ENCODE measurements at places on chromosomes 13 and 19.

DNA sequence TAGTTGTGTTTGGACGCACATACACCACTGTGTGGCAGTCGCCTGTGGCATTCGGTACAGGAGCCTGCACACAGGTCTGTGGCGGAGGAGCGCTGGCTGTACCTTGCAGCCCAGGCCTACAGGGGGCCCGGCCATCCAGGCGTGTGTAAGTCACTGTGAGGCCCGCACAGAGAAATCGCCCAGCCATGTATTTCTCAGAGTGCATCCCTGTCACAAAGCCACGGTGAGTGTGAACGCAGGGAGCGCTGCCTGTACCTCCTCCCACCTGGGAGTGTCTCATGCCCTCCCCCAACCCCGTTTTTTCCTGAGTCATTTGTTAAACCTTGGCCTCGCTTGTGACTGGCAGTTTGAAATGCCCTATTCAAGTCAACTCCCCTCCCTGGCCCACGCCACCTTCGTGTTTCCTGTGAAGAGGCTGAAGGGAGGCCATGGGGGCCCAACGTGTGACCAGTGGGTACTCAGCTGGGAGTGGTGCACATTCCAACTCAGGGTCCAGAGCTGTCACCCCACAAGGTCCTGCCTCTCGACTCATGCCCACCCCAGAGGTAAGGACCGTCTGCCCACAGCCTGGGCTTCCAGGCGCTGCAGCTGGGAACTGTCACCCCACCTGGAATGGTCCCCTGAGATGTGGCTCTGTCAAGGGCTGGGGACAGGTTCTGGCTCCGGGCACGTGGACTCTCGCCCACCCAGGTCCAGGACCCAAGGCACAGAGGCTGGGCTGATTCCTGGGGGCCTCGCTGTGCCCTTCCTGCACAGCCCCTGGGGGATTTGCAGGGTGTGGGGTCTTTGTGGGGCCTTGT is 11.6 kb upstream of the RASA3 start:
- peak; percentile 74 for DNase-seq

GRCh38 chr13:57507752-57508463 is 123.6 kb upstream of the PCDH17 start:
- no peak for DNase-seq

DNA sequence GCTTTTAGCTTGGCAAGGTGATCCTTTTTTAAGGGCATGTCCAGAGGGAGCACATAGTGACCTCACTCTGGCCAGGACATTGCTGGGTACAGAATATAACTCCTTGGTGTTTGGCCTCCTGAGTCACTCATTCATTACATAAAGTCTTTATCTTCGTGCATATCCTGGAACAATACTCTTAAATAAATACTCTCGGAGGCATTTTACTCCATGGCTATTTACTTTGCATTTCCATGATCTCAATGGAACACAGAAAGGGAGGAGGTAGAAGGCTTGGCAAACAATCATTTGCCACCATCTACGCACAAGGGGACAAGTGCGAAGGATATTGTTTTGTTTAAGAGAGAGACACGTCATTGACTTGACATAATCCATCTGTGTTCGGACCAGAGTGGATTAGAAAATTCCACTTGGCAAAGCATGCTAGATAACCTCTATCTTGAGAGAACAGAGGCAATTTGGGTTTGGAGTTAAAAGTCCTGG is 210.0 kb downstream of the IRS2 start:
- DNase-seq, result no peak

DNA sequence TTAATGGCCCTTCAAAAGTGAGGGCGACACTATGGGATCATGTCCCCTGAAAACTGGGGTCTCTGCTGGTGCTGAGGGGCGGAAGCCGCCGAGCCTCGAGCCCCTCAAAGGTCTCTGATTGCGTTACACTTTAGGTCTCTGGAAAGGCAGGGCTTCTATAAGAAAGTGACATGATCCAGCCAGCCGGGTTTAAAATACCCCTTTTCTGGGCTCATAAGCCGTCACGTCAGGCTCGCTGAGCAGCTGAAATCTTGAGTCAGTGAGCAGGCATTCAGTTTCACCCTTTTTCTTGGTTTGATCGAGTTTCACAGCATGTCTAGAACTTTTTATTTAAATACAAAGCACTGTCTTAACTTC is 600 bp upstream of the HMGB1 start:
- no peak for DNase-seq

GRCh38 chr19:10582091-10582490 is 5.0 kb downstream of the AP1M2 start:
- no peak for DNase-seq

GRCh38 chr13:95970878-95971277 is 82.3 kb downstream of the UGGT2 start:
- no peak for DNase-seq

DNA sequence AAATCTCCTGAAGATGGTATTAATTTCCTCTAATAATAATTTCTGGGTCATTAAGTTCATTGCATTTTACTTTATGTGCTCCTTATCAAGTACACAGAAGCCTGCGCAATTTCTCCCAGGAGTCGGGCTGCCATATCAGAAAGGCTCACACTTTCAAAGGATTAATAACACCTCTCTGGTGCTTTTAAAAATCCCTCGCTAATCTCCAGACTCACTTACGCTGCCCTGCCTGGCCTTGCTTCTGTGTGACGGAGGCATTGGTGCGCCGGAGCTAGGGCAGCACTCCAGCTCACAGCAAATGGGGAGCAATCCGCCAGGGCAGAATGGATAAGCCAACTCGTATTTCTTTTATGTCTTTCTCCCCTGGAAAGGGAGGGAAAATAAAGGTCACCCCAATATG is 300.8 kb downstream of the EFNB2 start:
- no peak for DNase-seq

DNA sequence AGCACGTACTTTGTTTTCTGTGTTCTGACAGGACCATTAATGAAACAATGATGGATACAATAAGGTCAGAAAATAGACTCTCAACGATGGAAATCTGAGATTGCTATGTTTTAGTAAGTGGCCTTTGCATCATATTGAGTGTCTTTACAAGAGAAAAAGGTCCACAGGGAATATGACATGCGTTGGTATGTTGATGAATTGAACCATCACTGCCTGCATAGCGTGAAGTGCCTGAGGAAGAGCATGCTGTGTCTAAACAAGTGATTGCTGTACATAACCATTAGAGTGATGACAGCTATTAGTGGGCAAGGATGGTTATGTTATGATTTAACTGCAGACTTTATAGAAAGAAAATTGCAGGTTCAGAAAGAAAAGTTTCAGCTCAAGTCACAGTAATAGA is 623.2 kb downstream of the SLITRK5 start:
- DNase-seq, result no peak

DNA sequence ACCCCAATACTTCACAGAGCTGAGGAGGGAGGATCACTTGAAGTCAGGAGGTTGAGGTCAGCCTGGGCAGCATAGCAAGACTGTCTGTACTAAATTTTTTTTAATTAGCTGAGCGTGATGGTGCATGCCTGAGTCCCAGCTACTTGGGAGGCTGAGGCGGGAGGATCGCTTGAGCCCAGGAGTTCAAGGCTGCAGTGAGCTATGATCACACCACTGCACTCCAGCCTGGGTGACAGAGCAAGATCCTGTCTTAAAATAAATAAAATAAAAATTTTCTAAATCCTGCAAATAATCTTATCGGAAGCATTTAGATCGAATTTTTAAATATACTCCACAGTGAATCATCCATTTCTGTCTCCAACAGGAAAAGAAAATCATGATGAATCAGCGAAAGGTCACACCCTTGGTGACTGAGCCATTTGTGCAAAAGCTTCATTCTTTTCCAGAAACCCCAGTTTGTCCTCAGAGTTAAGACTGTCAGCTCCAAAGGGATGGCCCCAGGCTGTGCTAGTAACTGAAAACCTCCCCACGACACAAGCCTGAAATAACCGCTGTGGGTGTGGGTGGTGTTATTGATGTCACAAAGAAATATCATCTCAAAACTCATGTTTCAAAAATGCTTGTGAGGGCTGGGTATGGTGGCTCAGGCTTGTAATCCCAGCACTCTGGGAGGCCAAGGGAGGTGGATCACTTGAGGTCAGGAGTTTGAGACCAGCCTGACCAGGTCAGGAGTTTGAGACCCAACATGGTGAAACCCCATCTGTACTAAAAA is 167.6 kb downstream of the PTPRS start:
- DNase-seq, result no peak

GRCh38 chr13:97414392-97414791 is 19.6 kb upstream of the RAP2A start:
- DNase-seq, result no peak

- no peak for DNase-seq
These were observed 110.8 kb downstream of the GNG7 start for GRCh38 chr19:2591537-2592291.

DNA sequence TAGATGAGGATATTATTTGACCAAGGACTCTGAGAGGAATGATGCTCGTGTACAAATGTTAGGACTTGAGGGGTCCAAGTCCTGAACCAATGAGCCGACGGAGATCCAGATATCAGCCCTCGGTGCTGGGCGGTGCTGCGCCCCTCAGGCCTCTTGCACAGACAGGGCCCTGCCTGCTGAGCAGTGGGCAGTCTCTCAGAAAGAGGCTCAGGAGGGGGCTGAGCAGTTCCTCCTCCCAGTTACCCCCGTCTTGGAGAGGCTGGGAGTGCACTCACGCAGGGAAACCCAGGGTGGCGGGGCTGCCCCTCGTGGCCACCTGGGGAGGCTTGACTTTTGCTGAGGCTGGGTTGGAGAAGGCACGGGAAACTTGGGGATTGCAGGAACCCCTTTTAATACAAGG is 18.4 kb downstream of the TEX29 start:
- no peak for DNase-seq

GRCh38 chr13:75129331-75129730 is 352.6 kb downstream of the TBC1D4 start:
- DNase-seq, result no peak

DNA sequence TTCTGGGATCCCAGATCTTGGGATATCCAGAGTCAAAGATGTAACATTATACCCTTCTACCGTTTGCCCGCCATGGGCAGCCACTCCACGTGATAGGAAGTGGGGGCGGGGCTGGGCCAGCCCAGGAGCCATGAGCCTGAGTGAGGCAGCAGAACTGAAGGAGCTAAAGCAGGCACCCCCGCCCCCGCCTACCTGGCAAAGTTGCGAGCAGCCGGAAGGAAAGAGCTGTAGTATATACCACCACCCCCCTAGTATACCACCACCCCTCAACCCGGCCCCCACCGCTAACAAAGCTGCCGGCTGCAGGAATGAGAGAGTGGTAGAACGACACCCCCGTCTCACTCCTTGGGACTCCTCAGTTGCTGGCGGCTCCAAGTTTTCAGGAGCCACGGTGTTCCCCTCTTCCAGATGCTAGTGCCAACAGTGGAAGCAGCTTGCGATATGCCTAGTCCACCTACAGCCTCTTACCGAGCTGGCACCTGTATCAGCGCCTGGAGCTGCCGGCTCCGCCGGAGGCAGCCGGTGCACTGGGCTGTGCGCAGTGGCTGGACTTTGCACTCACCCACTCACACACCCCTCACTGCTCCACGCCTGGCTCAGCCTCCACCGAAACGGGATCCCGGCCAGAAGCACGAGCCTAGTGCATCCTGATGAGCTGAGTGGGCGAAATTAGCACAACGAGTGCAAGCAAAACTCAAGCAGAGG is 230.7 kb upstream of the PRR20A start:
- no peak for DNase-seq

- peak; percentile 67 for DNase-seq
These were observed 34.2 kb upstream of the PNMA8B start for GRCh38 chr19:46529622-46530451.

DNA sequence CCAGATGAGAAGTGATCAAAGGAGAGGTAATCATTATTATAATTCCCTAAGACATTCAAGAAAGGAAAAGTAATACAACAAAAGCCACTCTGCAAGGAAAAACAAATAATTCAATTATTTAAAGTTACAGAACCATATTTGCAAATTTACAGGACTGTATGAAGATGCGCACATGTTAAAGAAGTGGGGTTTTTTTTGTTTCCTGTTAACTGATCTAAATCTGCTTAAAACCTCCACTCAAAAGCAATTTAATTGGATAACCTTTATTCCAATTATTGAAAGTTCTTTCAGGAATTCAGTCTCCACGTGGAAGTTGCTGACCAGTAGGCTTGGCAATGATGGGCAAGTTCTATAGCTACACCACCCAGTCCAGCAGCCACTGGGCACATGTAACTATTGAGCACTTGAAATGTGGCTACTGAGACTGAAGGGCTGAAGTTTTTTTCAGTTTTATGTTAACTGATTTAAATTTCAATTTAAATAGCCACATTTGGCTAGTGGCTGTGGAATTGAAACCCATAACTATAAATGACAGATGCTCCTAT is 232.3 kb downstream of the FGF14 start:
- DNase-seq, result no peak

DNA sequence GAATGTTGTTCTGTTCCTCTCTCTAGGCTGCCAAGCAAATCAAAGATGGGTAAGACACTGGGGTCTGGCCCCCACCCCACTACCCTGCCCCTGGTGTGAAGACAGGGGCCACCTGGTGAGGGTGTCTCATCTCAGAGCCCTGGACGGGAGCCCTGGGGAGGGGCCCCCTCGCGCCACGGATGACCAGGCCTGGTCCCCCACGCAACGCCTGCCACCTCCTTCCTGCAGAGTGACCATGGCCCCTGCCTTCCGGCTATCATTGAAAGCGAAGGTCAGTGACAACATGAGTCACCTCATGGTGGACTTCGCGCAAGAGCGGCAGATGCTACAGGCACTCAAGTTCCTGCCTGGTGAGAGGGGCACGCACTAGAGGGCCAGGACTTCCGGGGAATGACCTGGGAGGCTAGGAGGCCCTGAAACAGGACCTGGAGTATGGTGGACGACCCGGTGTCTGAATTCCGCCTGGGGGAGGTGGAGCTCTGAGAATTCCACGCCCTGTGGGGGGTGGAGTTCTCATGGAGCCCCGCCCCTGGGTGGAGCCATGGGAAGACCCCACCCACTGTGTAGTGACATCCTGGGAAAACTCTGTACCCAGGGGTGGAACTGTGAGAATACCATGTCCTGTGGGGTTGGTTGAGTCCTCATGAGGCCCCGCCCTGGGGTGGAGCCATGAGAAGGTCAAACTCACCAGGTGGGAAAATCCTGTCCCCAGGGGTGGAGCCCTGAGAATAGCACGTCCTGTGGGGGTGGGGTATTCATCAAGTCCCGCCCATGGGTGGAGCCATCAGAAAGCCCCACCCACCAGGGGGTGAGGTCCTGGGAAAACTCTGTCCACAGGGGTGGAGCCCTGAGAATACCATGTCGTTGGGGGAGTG is 6.1 kb downstream of the FSD1 start:
- DNase-seq, result peak; percentile 23

GRCh38 chr19:45267296-45267695 is 16.2 kb downstream of the MARK4 start:
- no peak for DNase-seq

GRCh38 chr19:55101261-55101660 is 16.2 kb downstream of the PPP1R12C start:
- no peak for DNase-seq
